ENCODE measurements at places on chromosomes 13 and 19.

DNA sequence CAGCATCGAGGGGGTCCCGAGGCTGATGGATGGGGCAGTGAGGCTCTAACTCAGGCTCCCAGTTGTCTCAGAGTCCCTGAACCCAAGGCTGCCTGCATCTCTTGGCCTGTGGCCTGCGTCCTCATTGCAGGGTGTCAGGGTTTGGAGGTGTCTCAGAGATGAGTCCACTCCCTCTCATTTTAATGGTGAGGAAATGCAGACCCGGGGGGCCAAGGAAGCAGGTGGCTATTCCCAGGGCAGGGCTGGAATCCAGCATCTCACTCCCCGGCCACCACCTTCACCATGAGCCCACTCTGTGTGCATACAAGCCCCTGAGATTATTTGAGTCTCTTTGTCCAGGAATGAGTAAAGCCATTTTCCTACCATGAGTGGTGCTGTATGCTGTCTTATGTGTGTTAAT lies 21.4 kb downstream of the TEX29 start:
- no peak for DNase-seq

GRCh38 chr19:42088471-42089190 lies 12.7 kb downstream of the ZNF574 start:
- DNase-seq, result peak; percentile 82

GRCh38 chr19:14315433-14315832 lies 65.8 kb upstream of the ADGRE5 start:
- DNase-seq, result no peak

DNA sequence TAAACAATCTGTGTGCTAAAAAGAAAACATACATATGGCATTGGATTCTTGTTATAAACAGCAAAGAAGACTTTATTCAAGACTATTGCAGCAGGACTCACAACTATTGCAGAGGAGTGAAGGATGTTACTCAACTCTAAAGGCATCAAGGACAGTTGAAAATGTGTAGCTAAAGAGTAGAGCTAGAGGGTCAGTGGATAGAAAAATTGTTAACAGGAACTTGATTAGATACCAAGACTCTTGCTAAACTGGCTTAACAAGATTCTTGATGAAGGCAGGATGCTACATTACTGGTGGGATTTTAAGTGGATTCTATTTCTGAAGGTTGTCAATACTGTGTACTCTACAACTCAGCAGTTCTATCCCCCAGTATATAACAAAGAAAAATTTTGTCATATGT lies 1183.3 kb downstream of the SLITRK1 start:
- no peak for DNase-seq

DNA sequence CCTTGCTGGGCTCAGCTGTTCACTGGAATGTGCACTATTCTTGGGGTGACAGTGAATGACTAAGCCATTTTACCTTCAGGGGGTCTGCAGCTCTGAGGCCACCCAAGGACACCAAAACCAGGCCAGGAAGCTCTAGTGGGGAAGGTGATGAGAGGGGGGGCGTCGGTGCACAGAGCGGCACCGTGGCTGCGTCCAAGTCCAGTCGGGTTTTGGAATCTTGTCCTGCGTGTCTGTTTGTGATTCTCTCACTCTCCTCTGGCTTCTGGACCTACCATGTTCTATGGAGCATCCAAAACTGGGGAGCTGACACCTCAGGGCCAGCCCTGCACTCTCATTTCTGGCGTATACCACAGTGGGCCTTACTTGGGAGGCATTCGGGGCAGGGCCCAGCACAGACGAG lies 92.1 kb downstream of the RGCC start:
- DNase-seq, result no peak

- no peak for DNase-seq
Measured at GRCh38 chr19:3494051-3494450, 6.4 kb downstream of the DOHH start.

- DNase-seq, result no peak
Measured at GRCh38 chr19:30882411-30883005, 466.7 kb downstream of the TSHZ3 start.

DNA sequence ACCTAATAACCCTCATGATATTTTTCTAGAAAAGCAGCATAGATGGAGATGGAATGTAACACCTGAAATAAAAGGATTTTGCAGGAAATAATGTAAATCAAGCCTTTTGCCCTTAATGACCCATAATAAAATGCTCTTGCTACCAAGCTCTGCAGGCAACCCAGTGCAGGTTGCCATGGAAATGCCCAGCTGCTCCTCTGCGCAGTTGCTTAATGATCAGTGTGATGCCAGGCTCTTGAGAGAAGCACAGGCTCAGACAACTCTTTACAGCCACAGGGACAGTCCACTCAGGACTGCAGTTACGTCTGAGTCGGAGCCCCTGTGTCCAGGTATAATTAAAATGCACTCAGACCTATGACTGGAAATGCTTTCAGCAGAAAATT lies 165.5 kb downstream of the LACC1 start:
- no peak for DNase-seq

- DNase-seq, result no peak
Measured at GRCh38 chr13:93889430-93889951, 590.0 kb downstream of the DCT start.

DNA sequence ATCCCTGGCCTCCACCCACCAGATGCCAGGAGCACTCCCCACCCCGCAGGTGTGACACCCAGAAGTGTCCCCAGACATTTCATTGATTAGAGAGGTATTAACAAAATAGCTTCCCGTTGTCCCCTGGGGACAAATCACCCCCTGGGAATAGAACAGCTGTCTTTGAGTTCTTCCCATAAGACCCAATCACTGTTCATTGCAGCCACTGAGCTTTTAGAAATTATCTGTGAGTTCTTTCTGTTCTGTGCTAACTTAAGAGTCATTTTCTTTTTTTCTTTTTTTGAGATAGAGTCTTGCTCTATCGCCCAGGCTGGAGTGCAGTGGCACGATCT lies 32.8 kb downstream of the MYO9B start:
- no peak for DNase-seq

GRCh38 chr13:48578516-48579164 lies 45.8 kb upstream of the RCBTB2 start:
- DNase-seq, result no peak

DNA sequence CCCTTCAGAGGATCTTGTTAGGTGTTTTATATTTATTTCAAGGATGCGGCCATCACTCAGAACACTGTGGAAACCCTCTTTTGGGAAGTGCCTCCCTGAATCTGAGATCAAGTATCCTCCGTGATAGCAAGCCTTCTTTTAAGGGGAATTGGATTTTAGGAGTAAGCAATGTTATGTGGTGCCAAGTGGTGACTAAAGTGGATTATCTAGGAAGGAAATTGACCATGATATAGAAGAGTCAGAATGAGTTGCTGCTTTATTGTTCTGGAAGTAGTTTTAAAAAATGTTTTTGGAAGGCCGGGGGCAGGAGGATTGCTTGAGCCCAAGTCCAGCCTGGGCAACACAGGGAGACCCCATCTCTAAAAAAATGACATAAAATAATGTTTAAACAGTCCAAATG lies 6.7 kb downstream of the ERCC5 start:
- peak; percentile 79 for DNase-seq

GRCh38 chr19:41455936-41456335 lies 13.0 kb downstream of the ERICH4 start:
- DNase-seq, result peak; percentile 14

- DNase-seq, result no peak
Measured at GRCh38 chr13:109136873-109137272, 507.5 kb downstream of the MYO16 start.

GRCh38 chr19:33064458-33064791 lies 263 bp downstream of the RHPN2 start:
- DNase-seq, result no peak
